ENCODE measurements at places on chromosomes 2 and 18.

GRCh38 chr18:53566626-53567025 lies 657.8 kb downstream of the MBD2 start:
- no peak for DNase-seq

GRCh38 chr2:94874277-94874997 lies 3.2 kb downstream of the TEKT4 start:
- DNase-seq: no peak

DNA sequence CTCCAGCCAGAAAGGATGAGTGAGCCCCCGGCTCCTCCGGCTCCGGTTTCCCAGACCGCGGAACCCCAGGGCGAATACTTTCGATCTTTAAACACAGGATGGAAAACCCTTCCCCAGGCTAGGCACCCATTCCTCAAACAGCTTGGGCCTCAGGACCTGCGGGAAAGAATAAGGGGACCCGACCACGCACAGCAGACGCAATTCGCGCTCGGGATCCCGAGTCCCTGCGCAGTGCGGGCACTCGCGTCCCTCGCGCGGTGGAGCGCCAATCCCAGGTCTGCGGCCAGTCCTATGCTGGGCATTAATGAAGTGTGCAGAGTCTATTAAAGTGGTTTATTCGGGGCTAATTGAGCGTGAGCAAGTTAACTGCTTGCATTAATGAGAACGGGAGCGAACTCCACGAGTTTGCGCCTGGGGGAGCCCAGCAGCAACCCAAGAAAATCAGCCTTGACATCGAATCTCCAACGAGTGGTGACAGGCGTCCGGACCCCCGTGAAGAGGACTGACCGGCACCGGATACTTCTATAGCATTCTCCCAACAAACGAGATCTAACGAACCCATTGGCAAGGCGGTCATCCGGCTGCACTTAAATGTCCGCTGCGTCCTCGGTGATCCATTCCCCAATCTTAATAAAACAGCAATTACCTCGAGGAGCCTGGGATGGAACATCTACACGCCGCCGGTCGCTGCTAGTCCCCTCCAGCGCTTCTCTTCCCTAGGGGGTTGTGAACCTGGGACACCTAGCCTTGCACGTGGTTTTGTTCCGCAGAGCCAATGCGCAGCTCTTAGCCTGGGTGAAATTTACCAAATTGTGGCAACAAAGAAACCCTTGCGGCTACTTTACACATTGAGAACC lies 1.6 kb downstream of the OSR1 start:
- no peak for DNase-seq

- DNase-seq: no peak
Observed at GRCh38 chr2:46377101-46377581, 79.9 kb downstream of the EPAS1 start.

- no peak for DNase-seq
Observed at GRCh38 chr2:149690825-149691224, 103.2 kb upstream of the MMADHC start.

All from GM12864 (cell line).